Activated naive CD8-positive, alpha-beta T cell treated with anti-CD3 and anti-CD28 coated beads, Interleukin-2, amount 50 U/mL, for 24 hours (primary cell): ENCODE measurements at places on chromosomes 16 and 17.

GRCh38 chr16:6279286-6279685 lies 1053.4 kb upstream of the RBFOX1 start:
- no peaks in the 10 kb centered on the region for H3K27me3 ChIP-seq
- H3K36me3 ChIP-seq: no peaks in the 10 kb centered on the region
- no peaks in the 10 kb centered on the region for H3K4me1 ChIP-seq
- DNase-seq: no peak
- no peak overlapping the region for H3K27ac ChIP-seq
- H3K4me3 ChIP-seq: no peak overlapping the region

DNA sequence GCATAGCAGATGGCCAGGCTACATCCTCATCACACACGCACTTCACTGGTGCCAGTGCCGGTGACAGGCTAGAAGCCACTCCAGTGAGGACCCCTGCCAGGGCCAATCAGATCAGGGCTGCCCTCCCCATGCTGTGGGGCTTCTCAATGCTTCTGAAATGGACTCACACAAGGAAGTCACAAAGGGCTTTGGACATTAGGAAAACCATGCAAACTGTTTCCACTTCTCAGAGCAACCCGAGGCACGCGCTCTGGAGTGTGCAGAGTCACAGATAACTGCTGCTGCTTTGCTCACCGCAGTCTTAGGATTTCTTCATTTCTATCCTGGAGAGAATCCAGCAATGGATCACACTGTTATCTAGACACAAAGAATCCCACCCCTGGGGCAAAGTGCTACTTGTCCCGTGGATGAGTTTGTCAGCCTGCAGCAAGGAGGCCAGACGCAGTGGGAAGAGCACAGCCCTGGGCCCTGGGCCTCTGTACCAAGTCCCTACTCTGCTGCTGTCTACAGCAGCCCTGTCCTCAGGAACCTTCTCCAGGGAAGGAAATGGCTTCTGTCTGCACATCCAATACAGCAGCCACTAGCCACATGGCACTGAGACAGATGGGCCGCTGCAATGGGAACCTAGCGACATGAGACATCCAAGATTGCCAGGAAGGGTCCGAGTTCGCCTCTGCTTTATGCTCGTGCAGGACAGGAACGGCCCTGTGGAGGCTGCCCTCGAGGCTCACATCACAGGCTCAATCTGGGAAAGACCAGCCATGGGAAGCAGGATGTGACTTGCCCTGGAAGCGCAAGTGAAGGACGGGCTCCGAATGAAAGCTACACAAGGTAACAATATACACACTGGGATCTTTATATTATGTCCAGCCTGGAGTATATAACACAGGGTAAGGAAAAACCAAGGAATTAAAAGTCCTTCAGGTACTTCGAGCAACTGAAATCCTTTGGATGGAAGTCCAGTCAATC lies 169.3 kb downstream of the ZFHX3 start:
- H3K36me3 ChIP-seq: no peaks in the 10 kb centered on the region
- no peaks in the 10 kb centered on the region for H3K27me3 ChIP-seq
- H3K4me3 ChIP-seq: no peak overlapping the region
- H3K27ac ChIP-seq: no peak overlapping the region
- peaks cover 23% of the 10 kb centered on the region for H3K4me1 ChIP-seq
- no peak for DNase-seq

GRCh38 chr16:55668340-55669281 lies 12.8 kb downstream of the SLC6A2 start:
- no peaks in the 10 kb centered on the region for H3K4me1 ChIP-seq
- DNase-seq: no peak
- H3K27me3 ChIP-seq: no peaks in the 10 kb centered on the region
- H3K27ac ChIP-seq: no peak overlapping the region

GRCh38 chr17:71801301-71801700 lies 319.5 kb upstream of the SOX9 start:
- H3K36me3 ChIP-seq: no peaks in the 10 kb centered on the region
- no peaks in the 10 kb centered on the region for H3K4me1 ChIP-seq
- no peak overlapping the region for H3K4me3 ChIP-seq
- no peaks in the 10 kb centered on the region for H3K27me3 ChIP-seq

DNA sequence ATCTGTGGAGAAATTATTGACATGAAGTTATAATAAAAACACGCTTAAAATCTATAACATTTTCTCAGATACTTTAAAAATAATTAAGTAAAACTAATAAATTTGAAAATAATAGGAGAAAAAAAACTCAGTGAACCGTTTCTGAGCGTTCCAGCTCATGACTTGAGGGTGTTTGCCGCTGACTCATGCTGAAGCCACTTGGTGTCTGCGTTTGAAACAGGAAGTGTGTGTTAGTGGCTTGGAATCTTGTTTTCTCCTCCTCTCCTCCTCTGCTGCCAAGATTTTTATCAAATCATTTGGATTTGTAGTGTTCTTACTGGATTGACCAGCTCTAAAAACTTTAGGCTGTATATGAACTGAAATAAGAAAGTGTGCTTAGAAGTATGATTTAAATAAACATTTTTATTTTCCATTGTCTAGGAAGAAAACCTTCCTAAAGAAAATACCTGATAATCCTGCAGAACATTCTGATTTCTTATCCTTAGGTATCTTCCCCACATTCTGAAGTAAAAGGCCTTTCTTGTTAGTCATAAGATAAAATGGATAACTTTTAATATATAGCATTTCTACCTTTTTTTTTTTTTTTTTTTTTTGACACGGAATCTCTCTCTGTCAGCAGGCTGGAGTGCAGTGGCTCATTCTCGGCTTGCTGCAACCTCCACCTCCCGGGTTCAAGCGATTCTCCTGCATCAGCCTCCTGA lies 30.8 kb downstream of the USP10 start:
- DNase-seq: peak; percentile 25
- no peak overlapping the region for H3K27ac ChIP-seq
- H3K36me3 ChIP-seq: peaks cover 8% of the 10 kb centered on the region
- no peaks in the 10 kb centered on the region for H3K27me3 ChIP-seq
- H3K4me1 ChIP-seq: peaks cover 66% of the 10 kb centered on the region
- H3K4me3 ChIP-seq: peak overlapping the region; percentile 17

DNA sequence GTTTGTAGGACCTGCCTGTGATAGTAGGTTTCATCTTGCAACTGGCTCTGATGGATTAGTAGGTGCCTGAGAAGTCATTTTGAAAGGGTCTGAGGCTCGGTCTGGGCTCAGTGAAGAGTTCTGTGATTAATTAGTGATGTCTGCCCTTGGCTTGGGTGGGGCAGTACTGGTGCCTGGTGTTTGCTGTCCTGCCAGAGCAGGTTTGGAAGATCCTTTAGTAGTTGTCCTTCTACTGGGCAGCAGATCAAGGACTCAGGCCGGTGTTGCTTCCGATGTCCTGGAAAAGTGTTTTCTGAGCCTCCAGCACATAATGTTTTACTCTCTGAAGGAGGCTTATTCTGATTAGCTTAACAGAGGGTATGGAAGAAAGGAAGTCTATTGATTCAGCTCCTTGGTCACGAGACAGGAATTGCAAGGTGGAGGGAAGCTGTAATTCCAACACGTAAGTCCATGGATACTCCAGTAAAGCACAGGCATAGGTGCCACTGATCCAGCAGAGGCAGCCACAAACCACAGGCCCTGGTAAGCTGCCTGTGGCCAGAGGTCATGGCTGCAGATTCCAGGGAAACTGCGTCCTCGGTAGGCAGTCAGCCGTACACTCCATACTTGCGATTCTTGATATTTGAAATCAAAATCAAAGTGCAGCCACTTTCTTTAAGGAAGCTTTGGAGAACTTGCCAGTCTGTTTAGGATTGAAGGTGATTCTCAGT lies 18.7 kb downstream of the HLF start:
- H3K27me3 ChIP-seq: no peaks in the 10 kb centered on the region
- H3K36me3 ChIP-seq: no peaks in the 10 kb centered on the region
- H3K27ac ChIP-seq: no peak overlapping the region
- no peak for DNase-seq
- H3K4me3 ChIP-seq: no peak overlapping the region

GRCh38 chr16:19008245-19009169 lies 24.8 kb downstream of the TMC7 start:
- H3K4me3 ChIP-seq: no peak overlapping the region
- no peak for DNase-seq
- no peak overlapping the region for H3K27ac ChIP-seq
- peaks cover 2% of the 10 kb centered on the region for H3K27me3 ChIP-seq

DNA sequence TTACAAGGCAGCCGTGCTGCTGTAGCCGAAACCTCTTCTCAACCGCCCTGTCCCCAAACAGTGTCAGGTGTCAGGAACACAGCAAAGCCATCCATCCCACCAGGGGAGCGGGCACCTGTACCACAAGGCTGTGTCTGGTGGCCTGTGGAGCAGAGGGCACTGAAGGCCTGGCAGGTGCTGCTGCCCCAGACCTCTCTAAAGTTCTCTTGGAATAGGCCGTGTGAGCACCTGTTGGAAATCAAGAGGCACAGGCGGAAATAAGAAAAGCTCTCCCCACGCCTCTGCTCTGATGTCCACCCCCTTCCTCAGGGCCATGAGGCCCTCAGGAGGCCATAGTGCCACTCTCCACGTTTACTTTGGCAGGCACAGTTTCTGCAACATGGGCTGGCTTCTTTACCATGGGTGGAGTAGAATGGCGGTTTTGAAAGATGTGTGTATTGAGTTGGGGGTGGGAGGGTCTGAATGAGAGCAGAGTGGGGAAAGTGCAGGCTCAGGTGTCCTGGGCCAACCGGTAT lies 99.9 kb upstream of the ZNF750 start:
- H3K27ac ChIP-seq: no peak overlapping the region
- H3K4me1 ChIP-seq: no peaks in the 10 kb centered on the region
- H3K4me3 ChIP-seq: no peak overlapping the region

GRCh38 chr16:78249056-78249455 lies 149.6 kb downstream of the WWOX start:
- no peak overlapping the region for H3K4me3 ChIP-seq
- no peaks in the 10 kb centered on the region for H3K4me1 ChIP-seq
- H3K27me3 ChIP-seq: no peaks in the 10 kb centered on the region
- H3K27ac ChIP-seq: no peak overlapping the region
- no peaks in the 10 kb centered on the region for H3K36me3 ChIP-seq
- DNase-seq: no peak

DNA sequence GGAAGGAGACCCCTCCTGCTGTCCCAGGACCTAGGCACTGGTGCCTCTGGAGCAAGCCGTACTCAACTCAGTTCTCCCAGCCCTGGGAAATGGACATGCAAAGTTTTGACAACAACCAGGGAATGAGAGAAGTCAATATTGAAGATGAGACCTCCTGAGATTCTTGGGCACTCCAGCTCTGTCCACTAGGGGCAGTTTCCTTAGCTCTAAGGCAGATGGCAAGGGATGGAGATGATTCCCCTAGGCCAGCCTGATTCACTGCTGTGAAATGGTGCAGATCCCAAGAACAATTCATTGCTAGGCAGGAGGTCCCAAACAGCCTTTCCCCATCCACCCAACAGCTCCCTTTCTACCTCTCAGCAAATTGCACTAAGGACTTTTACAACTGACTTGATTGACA lies 20.5 kb upstream of the SDR42E2 start:
- no peaks in the 10 kb centered on the region for H3K36me3 ChIP-seq
- no peaks in the 10 kb centered on the region for H3K4me1 ChIP-seq
- no peak for DNase-seq
- H3K4me3 ChIP-seq: no peak overlapping the region
- H3K27me3 ChIP-seq: no peaks in the 10 kb centered on the region
- no peak overlapping the region for H3K27ac ChIP-seq

GRCh38 chr17:76968707-76969597 lies 100.7 kb downstream of the MGAT5B start:
- H3K4me1 ChIP-seq: peaks cover 15% of the 10 kb centered on the region
- H3K36me3 ChIP-seq: no peaks in the 10 kb centered on the region
- peaks cover 7% of the 10 kb centered on the region for H3K27me3 ChIP-seq
- peak overlapping the region; percentile 64 for H3K4me3 ChIP-seq
- H3K27ac ChIP-seq: no peak overlapping the region

DNA sequence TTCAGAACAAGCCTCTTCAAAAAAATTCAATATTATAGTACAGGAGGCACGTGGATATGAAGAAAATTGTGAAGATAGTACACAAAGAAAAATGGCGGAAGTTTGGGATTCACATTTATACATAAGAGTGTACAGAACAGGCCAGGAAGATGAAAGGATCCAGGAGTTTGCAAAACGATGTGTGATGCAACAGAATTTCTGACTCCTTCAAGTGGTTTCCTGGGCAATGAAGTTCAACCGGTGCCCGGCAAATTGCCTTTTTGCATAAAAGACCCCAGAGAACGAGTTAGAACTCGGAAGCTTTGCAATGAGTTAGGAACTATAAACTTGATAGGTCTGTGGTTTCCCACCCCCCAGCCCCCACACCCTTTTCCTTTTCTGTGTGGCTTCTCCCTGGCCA lies 189.1 kb downstream of the SALL1 start:
- DNase-seq: no peak
- no peak overlapping the region for H3K4me3 ChIP-seq
- H3K36me3 ChIP-seq: no peaks in the 10 kb centered on the region
- peaks cover 10% of the 10 kb centered on the region for H3K27me3 ChIP-seq

- no peak for DNase-seq
- no peak overlapping the region for H3K27ac ChIP-seq
- peaks cover 2% of the 10 kb centered on the region for H3K27me3 ChIP-seq
- no peaks in the 10 kb centered on the region for H3K36me3 ChIP-seq
- no peak overlapping the region for H3K4me3 ChIP-seq
- H3K4me1 ChIP-seq: no peaks in the 10 kb centered on the region
Measured at GRCh38 chr17:15298176-15298575, 33.0 kb upstream of the PMP22 start.

GRCh38 chr17:32484041-32484461 lies 2.7 kb upstream of the CDK5R1 start:
- peaks cover 21% of the 10 kb centered on the region for H3K4me1 ChIP-seq
- H3K36me3 ChIP-seq: peaks cover 38% of the 10 kb centered on the region
- H3K27ac ChIP-seq: peak overlapping the region; percentile 34
- H3K27me3 ChIP-seq: no peaks in the 10 kb centered on the region
- no peak overlapping the region for H3K4me3 ChIP-seq
- no peak for DNase-seq

DNA sequence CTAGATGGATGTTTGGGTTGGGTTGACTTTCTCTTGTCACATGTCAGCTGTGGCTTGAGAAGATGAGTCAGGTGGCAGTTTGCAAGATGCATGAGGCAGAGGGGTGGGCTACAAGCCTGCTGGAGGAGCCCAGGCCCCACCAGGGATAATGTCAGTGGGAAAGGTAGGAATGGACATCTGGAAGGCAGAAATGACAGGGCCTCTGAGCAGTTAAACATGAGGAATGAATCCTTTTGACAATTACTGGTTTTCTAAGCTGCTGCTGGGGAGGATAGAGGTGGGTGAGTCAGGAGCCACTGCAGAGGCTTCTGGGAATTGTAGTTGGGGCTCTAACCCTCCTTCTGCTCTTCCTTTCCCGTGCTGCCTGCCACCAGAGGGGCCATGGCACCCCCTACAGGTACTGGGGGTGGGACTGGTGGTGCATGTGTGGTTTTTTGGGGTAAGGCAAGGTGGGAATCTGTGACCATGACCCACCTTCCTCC lies 15.7 kb downstream of the SLC52A1 start:
- peaks cover 16% of the 10 kb centered on the region for H3K4me1 ChIP-seq
- H3K27ac ChIP-seq: peak overlapping the region; percentile 36
- no peak overlapping the region for H3K4me3 ChIP-seq
- H3K27me3 ChIP-seq: no peaks in the 10 kb centered on the region
